ENCODE measurements at places on chromosomes 11 and 22.

DNA sequence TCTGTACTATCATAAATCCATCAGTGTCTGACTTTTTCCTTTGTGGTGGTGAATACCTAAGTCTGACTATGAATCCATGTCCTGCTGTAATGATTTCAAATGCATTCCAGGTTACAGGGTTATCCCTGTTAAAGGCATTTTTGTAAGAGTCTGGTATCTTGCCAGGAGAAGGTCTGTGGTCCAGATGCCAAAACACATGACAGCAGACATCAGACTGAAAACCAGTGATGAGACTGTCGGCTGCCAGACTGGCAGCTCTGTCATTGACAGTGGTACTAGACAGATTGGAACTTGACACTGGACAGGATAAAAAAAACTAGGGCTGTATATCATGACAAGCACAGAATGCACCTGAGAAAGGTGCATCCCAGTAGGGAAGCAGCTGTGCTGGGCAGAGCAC is 301.8 kb upstream of the FAT3 start:
- no peak for DNase-seq

DNA sequence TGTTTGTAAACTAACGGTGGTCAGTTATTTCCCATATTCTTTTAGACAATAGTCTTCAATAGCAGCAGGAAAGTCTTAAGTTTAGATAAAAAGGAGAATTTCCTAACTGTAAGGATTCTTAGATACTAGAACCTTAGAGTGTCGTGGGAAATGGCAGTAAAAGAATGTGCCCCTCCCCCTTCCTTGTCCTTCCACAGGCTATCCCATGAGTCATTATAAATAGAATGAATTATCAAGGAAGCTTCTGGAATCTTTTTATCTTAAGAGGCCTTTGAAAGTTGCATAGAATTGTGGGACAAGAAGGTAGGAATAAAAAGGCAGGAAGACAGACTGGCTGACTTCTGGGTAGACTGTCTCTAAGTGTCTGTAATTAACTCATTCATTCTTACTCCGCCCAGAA is 165.2 kb upstream of the TBCEL start:
- no peak for DNase-seq

- DNase-seq = no peak
Observed at GRCh38 chr22:48485149-48486133, 1342.2 kb downstream of the BRD1 start.

DNA sequence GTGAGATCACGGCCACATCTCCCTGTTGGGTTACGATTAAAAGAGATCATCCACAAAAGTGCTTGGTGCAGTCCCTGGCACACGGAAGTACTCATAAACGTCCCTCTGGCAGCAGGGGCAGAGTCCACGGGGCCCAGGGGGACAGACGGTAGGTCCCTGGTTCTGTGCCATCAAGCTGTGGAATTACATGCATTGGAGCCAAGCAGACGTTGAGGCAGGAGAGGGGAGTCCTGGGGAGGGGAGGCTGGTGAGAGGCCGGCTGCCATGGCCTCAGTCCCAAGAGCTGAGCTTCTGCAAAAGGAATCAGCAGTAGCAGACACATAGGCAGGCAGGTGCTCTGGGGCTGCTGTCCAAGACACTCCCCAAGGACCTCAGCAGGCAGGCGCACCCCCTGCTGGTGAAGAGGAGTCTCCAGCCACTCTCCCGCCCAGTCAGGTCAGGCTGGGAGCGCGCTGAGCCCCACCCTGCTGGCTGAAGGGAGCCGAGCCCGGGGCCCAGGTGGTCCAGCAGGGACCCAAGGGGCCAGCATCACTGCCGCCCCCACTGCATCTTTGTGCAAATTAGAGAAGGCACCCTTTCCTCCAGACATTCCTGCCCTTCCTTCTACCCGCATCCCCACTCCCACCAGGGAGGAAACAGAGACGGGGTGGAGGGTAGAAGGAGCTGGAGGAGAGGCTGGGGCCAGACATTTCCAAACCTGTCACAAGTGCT is 7.6 kb upstream of the KCTD17 start:
- DNase-seq = no peak

GRCh38 chr11:111285189-111286091 is 12.9 kb upstream of the POU2AF3 start:
- DNase-seq = no peak

DNA sequence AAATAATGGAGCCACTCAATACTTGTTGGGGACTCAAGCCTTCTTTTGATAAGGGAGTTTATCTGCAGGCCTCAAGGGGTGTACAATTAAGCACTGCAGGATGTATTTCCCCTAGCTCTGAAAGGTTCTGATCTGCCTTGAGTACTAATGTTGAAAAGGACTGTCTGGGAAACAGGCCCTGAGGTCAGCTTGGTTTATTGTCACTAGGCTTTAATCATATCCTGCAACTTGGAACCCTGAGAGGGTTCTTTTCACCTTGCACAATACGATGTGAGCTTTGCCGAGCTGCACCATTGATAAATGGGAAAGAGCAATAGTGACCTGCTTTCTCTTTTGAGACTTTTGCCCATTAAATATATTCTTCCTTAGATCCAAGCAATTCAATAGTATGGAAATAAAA is 31.6 kb upstream of the HORMAD2 start:
- no peak for DNase-seq

- DNase-seq = no peak
Observed at GRCh38 chr22:35301372-35301874, 1.7 kb downstream of the TOM1 start.

DNA sequence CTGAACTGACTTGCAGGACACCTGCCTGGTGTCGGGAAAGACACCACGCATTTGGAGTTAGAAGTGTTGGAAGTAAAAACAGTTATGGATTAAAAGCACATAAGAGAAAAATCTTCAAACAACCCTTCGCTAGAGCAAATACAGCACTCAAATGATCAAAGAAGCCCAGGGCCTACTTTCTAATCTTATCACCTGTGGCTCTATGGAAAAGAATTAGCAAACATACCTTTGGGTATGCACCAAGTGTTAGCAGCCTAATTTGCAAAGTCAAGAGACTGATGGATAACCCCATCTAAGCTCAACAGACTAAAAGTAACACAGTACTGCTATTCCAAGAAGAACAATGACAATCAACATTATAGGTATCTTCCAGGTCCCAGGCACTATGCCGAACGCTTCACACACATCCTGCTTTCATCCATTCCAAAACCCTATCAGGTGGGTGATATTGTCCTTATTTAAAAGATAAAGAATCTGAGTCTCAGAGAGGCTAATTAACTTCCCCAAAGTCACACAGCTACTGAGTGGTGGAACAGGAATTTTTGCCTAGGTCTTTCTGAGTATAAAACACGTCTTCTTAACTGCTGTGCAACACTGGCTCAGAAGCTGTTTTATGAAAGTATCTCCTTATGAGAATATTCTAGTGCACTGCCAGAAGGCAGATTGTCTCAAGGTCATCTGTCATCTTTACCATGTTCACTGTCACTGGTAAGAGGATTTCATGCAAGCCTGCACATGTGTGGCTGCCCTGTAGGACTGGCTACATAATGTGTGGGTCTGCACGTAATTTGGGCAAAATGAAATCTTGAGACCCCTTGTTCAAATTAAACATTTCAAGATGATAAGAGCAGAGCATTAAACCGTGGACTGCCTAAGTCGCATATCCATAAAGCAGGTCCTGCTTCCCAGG is 16.4 kb downstream of the SLC1A2 start:
- DNase-seq = no peak

GRCh38 chr11:71266114-71266833 is 13.9 kb upstream of the SHANK2 start:
- DNase-seq = no peak

GRCh38 chr22:36027579-36027934 is 1.1 kb downstream of the RBFOX2 start:
- no peak for DNase-seq

DNA sequence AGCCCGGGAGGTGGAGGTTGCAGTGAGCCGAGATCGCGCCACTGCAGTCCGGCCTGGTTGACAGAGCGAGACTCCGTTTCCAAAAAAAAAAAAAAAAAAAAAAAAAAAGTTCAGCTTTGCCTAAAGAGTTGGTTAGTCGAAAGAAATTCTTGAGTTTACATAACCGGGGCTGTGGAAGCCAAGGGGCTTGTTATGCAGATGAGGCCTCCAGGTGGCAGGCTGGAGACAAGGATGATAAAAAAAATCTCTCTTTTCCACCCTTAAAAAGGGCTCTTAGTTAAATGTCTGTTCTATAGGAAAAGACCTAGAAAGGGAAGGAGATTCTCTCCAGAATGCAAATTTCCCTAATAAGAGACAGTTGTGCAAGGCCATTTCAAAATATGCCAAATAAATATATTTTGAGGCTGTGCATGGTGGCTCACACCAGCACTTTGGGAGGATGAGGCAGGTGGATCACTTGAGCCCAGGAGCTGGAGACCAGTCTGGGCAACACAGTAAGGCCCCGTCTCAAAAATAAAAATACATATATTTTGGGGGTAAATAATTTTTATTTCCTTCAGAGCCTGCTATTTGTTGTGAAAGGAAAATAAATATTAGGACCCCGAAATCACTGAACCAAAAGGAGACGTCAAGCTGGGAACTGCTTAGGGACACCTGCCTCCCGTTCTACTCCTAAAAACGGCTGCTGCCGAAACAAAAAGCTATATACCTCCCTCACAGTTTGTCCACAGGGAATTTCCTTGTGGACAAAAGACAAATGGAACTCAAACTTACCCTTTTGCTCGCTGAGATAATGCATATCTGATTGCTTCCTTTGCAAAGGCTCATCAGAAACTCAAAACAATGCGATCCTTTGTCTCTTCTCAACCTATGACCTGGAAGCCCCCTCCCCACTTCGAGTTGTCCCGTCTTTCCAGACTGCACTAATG is 2.4 kb upstream of the IFITM2 start:
- no peak for DNase-seq

- no peak for DNase-seq
Observed at GRCh38 chr22:44360668-44361381, 48.1 kb upstream of the SHISAL1 start.

DNA sequence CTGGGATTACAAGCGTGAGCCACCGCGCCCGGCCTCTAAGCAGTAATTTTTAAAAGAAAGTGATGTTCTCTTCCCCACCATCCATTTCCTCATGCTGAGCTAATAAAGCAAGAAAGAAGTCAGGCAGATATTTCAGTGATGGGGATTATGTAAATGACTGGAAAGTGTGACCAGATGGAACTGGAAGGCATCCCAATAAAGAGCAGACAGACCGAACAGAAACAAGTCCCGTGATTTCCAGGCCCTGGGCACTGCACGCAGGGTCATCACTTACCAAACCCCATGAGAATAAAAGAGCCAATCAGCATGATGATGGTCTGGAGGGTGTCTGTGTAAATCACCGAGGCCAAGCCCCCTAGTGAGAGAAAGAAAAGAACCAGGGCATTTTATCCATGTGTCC is 18.2 kb downstream of the SLC5A4 start:
- DNase-seq = no peak

GRCh38 chr11:69454018-69454417 is 27.4 kb upstream of the LINC01488 start:
- DNase-seq = no peak

Measured in stimulated activated CD8-positive, alpha-beta memory T cell treated with anti-CD3 and anti-CD28 coated beads, Interleukin-4, amount 100 ng/mL, for 1 hour (primary cell).